Ascending aorta (tissue), 2 donors: ENCODE measurements at places on chromosomes 12 and 14. TPM values are rescaled to one million over a fixed set of nuclear protein-coding genes. Genes with fewer than 3 reads are reported as not detected.

- H3K4me1 ChIP-seq, result peaks cover 1% of the 10 kb centered on the region
- no peak overlapping the region for H3K27ac ChIP-seq
- no peak overlapping the region for H3K4me3 ChIP-seq
- no peak for DNase-seq
- no peaks in the 10 kb centered on the region for H3K36me3 ChIP-seq
Observed at GRCh38 chr12:2403221-2403976, 350.6 kb downstream of the CACNA1C start.

Gene AVPR1A
- 32.4 TPM for total RNA-seq

Gene SERPINA12
- not detected for total RNA-seq

DNA sequence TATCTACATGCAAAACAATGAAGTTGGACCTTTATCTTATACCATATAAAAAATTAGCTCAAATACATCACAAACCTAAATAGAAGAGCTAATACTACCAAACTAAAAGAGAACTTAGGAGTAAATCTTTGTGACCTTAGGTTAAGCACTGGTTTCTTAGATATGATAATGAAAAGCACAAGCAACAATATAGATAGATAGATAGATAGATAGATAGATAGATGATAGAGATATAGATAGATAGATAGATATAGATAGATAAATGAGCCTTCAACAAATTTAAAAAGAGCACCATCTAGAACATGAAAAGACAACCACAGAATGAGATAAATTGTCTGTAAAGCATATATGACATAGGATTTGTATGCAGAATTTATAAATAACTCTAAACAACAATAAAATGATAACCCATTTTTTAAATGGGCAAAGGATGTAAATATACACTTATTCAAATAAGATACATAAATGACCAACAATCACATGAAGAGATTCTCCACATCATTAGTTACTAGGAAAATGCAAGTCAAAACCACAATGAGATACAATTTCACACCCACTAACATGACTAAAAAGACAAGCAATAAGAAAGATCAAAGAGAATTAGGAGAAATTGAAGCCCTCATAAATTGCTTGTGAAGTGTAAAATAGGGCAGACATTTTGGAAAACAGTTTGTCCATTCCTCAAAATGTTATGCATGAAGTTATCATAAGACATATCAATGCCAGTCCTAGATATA is 293.7 kb downstream of the BTG1 start:
- H3K4me3 ChIP-seq, result no peak overlapping the region
- no peak overlapping the region for H3K27ac ChIP-seq
- H3K36me3 ChIP-seq, result no peaks in the 10 kb centered on the region
- H3K4me1 ChIP-seq, result no peaks in the 10 kb centered on the region
- H3K27me3 ChIP-seq, result no peaks in the 10 kb centered on the region

Gene TMEM30B
- total RNA-seq, result 21.5 TPM

Gene C12orf50
- total RNA-seq, result not detected
